DMS53 (cell line): ENCODE measurements at places on chromosomes 6 and 20.

- DNase-seq, result no peak
Measured at GRCh38 chr6:154650351-154650750, 82.9 kb upstream of the SCAF8 start.

- no peak for DNase-seq
Measured at GRCh38 chr6:17165383-17165782, 63.5 kb downstream of the STMND1 start.

- no peak for DNase-seq
Measured at GRCh38 chr6:170018936-170019817, 267.8 kb downstream of the ERMARD start.

GRCh38 chr6:30821862-30822784 lies 62.2 kb upstream of the DDR1 start:
- DNase-seq, result peak; percentile 60

GRCh38 chr6:105038259-105038658 lies 81.4 kb downstream of the LIN28B start:
- peak; percentile 2 for DNase-seq

GRCh38 chr6:1438471-1438881 lies 49.1 kb downstream of the FOXF2 start:
- DNase-seq, result no peak

DNA sequence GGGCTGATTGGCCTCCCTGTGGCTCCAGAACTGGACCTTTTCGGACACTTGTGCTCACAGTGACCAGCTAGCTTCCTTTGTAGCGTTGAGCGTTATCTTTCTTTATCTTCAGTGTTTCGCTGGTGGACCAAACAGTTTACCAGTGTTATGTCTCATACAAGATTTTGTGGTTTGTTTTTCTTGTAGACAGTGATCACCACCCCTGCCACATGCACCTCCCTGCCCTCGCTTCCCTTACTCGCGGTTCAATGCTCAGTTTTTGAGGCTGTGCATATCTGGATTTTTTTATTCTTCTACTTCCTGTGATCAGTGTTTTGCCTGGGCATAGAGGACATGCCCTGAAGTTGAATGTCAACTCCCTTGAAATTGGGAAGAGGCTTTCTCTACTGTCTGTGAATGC lies 16.4 kb downstream of the MYT1 start:
- no peak for DNase-seq

- DNase-seq, result peak; percentile 76
Measured at GRCh38 chr20:3238616-3239025, 369 bp downstream of the SLC4A11 start.

- DNase-seq, result peak; percentile 80
Measured at GRCh38 chr6:163408352-163408991, 6.0 kb upstream of the QKI start.

- DNase-seq, result no peak
Measured at GRCh38 chr20:15069355-15069754, 731.9 kb upstream of the FLRT3 start.

DNA sequence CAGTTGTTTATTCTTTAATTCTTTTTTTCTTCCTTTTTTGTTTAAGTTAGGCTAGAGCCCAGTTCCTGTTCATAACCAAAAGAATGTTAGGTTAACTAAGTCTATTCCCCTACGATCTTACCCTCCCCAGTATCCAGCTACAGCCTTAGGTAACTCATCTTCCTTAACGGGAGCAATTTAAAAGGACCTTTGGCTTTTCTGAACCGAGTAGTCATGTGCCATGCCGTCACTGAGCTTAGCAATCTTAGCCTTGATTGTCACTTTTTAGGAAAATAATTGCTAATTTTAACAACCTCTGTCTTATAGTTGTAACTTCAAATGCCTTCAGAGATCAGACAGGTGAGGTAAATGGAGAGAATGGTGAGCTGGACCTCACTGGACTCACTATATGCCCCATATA lies 6.2 kb downstream of the METTL24 start:
- DNase-seq, result no peak

DNA sequence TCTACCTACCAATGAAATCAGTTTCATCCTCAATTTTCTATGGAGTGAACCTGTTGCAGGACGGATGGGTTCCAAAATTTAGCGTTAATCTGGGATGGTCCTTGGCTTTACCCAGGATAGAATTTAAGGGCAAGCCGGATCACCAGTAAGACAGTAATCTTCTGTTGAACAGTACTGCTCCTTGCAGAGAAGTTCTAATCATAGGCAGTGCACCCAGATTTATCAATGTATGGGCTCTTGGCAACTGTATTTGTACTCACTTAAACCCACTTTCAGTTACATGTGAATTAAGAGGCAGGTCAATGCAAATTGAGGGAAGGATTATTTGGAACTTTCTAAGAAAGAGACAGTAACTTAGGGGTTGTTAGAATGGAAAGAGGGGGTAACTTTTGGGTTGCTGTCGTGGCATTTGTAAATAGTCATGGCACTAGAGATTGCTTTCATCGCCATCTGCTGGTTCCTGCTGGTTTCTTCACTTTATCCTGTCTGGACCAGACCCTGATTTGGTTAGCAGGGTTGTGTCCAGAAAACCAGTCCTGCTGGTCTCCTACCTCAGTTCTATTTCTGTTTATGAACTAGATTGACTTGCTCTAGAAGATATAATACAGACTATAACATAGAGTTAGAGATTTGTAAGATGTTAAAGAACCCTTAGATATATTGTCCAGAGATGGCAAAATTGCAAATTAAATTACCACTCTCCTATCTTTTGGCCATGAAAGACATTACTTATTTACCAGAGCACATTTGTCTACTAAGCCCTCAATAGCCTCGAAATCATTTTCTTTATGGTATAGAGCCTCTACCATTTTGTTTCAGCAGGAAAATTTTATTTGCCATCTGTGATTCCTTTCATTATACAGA lies 646.3 kb downstream of the UTRN start:
- peak; percentile 60 for DNase-seq

DNA sequence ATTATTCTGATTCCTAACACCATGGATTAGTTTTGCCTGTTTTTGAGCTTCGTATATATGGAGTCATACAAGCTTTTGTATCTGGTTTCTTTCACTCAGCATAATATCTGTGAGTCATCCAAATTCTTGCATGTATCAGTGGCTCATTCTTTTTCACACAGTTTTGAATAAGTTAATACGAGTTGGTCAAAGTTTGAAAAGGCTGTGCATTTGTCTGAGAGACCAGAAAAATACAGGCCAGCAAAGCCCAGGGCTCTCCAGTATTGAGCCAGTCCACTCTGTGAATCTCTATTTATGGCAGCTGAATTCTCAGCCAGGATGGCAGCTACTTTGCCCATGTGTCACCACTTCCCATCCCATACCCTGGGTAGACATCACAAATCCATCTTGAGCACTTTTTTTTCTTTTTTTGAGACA lies 7.2 kb upstream of the CHMP4B start:
- no peak for DNase-seq

DNA sequence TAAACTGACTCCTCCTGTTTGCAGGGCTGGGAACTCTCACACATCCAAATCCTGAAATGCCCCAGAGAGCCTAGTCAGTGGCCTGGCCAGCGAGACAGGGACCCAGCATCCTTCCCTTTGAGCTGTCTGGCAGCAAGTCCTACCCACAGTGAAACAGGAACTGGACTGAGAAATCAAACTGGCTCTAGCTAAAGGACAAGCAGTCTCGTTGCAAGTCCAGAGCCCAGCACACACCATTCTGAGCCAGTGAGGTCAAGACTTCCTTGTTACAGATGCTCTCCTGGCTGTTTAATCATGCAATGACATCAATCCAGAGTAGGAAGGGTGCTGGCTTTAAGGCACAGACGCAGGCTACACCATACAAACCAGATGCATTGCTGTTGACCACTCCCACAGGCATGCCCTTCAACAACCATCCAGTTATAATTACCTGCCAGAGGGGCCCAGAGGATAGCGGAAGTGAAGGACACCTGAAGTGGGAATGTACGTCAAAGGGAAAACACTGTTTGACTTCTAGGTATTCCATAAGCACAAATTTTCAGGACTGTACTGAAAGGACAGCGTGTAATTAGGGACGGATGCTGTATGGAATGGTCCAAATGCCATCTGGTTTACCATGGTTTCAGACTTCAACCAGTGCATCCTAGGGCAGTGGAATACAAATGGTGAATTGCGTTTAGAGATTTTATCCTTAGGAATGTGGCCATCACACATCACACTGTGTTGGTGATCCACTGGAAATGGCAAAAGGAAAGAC lies 114.4 kb downstream of the SLC23A2 start:
- no peak for DNase-seq

DNA sequence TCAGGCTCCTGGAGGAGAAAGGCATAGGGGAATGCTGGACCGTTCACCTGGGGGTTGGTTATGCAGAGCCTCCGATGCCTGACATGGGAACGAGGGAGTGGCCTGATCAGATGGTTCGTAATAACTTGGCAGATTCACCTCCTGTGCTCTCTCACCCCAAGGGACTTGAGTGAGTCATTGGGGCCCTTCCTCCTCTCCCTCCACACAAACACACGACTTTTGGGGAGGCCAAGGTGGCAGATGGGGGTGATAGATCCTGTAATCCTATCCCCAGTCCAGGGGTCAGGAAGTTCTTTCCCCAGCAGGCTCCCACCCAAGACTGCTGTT lies 45.6 kb upstream of the ARFGEF2 start:
- no peak for DNase-seq

DNA sequence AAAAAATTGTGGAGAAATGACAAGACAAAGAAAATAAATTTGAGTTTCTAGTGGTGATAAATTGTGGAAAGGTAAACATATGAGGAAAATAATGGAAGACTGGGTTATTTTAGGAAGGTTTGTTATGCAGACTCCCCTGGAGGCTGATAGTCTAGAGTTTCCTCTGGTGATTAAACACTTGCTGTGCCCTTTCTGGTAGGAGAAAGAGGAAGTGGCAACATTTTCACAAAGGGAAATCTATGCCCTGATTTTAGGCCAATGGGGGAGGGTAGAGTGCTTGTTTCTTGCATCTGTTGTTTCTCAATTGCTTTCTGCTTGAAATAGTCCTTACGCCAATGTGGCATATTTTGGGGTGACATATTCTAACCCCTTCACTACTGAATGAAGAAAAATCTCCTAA lies 129.1 kb upstream of the DOK5 start:
- peak; percentile 23 for DNase-seq

- no peak for DNase-seq
Measured at GRCh38 chr6:114989279-114989964, 646.6 kb upstream of the HS3ST5 start.

DNA sequence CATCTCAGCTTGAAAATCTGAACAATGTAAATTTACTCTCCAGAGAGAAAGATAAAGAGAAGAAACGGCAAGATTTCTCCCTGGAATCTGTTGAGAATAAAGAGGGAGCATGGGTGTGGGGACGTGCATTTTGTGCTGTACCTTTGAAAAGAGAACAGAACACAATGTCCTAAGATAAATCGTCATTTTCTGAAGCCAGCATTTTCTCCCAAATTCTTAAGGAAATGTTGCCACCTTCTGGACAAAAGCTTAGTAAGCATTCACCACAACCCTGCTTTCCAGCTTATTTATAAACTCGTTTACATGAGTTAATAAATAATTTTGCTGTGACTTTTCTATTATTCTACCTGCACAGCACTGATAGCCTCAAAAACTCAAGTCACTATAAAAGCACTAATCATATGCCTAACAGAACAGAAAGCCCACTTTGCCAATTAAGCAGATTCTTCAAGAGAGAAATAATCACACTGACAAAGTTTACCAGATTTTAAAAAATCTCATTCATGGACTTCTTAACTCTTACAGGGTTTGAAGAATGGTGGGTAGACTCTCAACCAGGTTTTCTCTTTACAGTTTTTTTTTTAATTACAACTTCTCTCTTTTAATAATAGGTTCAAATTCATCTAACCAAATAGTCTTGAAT lies 155.8 kb downstream of the MBOAT1 start:
- peak; percentile 87 for DNase-seq

GRCh38 chr6:35370785-35371493 lies 28.6 kb downstream of the PPARD start:
- no peak for DNase-seq

DNA sequence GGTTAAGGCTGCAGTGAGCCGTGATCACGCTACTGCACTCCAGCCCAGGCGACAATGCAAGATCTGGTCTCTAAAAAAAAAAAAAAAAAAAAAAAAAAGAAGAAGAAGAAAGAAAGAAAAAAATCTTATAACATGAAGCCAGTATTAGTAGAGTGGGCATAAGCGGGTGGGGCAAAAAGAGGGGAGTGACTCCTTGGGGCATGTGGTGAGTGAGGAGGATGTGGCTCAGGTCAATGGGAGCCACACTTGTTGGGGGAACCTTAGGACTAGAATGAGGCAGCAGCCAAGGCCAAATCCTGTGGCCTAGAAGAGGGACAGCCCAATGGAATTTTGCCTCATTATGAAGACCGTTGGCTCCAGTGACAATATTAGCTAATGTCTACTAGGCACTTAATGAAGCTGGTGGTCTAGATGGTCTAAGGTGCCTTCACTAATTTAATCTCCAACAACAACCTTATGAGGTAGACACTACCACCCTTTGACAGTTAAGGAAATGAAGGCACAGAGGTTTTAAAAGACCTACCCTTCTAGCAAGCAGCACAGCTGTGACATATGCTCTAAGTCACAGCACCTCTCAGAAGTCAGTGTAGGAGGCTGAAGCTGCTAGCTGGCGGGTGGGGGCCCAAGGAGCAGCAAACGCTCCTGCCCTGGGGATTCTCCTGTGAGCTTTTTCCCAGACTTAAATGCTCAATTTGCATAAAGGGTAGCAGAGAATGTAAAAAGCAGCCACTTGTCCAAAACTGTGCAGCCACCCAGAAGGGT lies 23.6 kb upstream of the ARMC12 start:
- DNase-seq, result no peak

DNA sequence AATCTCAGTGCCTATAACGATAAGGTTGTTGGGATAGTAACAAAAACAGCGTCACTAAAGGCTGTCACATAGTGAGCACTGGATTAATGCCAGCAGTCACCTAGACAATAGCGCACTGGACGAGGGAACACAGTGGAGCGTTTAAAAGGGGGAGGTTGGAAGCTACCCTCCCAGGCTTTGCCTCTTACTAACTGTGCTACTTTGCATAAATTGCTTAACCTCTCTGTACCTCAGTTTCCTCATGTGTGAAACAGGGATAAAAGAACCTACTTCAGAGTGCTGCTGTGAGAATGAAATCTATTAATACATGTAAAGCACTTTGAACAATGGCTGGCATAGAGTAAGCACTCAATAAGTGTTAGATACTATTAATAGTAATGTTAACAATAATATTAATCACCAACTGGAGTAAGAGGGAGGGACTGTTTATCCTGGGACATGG lies 10.5 kb downstream of the BCL2L1 start:
- peak; percentile 80 for DNase-seq

DNA sequence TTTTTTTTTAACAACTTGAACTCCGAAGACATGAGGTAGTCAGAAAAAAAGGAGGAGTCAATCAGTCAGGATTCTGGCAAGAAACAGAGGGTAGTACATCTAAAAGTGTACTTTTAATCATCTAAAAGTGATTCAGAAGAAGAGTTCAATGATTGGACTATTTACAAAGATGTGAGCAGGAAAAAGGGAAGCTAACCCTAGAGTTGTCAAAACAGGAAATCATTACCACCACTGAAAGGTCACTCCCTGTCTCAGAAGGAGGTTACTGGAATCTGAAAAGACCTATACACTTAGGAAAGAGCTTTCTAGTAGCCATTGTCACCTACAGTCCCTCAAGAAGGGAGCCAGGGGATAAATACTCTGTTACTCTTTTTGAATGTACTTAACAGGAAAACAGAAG lies 16.7 kb upstream of the LMBRD1 start:
- no peak for DNase-seq

- DNase-seq, result no peak
Measured at GRCh38 chr20:53664121-53664520, 70.5 kb upstream of the ZNF217 start.

GRCh38 chr20:36758276-36758675 lies 12.4 kb upstream of the NDRG3 start:
- DNase-seq, result no peak
